ENCODE measurements at places on chromosomes 7 and 10. TPM values are rescaled to one million over a fixed set of nuclear protein-coding genes. Genes with fewer than 3 reads are reported as not detected.
A peak's percentile ranks its signal among the peaks of the same experiment; 100 is the strongest.

The PON1 gene
- not detected for total RNA-seq

The SNCG gene
- not detected for total RNA-seq

The AKR1C8 gene
- 0.21 TPM for total RNA-seq

The PIP gene
- not detected for total RNA-seq

The ATRNL1 gene
- 11.4 TPM for total RNA-seq

The SLIT1 gene
- total RNA-seq: 0.07 TPM

The SPDYE2 gene
- total RNA-seq: not detected

The FANK1 gene
- 5.3 TPM for total RNA-seq

The INMT gene
- total RNA-seq: not detected

The CFTR gene
- 8.7 TPM for total RNA-seq

- no peak for DNase-seq
These were observed 105.3 kb downstream of the CPXM2 start for GRCh38 chr10:123786306-123786705.

- DNase-seq: peak; percentile 14
These were observed 57.5 kb upstream of the CHCHD3 start for GRCh38 chr7:133139350-133139749.

DNA sequence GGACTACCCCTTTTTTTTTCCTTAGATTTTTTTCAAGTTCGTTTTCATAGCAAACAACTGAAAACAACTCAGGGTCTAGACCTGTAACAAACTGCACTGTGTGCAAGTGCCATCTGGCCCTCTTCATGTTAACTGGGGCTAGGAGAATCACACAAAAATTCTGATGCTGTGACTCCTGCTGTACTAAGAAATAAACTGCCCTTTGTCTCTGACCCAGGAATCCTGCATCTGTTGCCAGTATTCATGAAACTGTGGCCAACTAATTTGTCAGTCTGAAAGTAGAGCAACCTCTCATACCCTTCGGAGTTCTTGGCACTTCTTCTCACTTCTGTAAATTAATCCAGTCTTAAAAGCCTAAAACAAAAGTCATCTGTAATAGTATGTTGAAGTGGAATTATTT, 218.4 kb upstream of the PCDH15 start:
- DNase-seq: no peak

- DNase-seq: no peak
These were observed 736 bp downstream of the MINDY4 start for GRCh38 chr7:30771880-30772425.

GRCh38 chr10:114022766-114023597, 20.7 kb upstream of the ADRB1 start:
- DNase-seq: no peak

DNA sequence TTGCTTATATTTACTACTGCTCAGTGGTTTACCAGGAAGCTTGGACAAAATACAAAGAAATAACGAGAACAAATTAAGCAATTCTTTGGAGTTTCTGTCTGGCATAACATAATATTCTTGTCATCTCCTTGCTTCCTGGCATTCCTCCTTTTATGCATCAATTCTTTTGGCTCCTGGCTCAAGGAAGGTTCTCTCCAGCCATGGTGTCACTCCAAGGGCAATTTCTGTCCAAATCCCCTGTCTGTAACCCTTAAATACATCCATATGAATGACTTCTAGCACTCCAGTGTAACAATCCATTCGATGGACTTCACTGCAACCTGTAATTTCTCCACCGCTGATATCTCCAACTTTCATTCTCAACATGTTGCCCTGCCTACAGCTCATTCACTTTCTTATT, 617.7 kb upstream of the ANKRD30A start:
- no peak for DNase-seq

GRCh38 chr7:87875151-87876039, 765 bp downstream of the SLC25A40 start:
- DNase-seq: no peak

- DNase-seq: peak; percentile 49
These were observed 51.1 kb downstream of the CAMK1D start for GRCh38 chr10:12400266-12400931.

DNA sequence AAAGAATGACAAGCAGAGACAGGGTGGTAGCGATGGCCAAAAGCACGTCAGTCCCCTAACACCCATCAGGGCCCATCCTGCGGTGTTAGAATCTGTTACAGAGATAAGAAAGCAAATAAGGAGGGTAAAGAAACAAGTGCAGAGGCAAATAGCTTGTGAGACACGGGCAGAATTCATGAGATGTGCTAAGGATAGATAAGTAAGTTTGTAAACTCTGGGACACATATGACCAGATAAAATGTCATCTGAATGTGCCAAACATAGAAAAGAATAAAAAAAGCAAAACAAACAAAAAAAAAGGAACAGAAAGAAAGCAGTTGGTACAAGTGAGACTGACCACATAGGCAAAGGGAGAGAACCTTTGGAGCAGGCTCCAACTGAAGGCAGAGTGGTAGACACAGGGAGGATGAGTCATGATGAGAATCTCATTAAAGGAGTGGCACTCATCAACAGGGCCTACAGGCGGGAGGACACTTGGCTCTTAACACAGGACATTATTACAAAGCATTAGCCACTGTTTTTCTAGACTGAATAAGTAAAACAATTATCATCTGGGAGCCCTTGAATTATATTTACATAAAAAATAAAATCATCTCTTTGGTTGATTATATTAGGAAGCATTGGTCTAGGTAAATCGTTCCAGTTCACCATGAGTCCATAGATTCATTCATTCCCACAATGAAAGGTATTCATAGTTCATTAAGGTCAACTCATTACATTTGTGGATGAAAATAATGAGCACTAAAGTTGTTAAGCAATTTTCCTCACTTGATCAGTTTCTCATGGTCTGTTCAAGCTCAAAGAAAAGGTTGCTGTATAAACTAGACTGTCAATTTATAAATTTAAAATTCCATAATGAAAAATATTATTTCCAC, 21.5 kb upstream of the EPHB6 start:
- DNase-seq: no peak

Measured in kidney epithelial cell (primary cell).